ENCODE measurements at places on chromosomes 12 and 14.

GRCh38 chr12:108214486-108214885, 85.4 kb downstream of the WSCD2 start:
- no peak for DNase-seq

- DNase-seq: peak; percentile 47
Measured at GRCh38 chr14:70655110-70655826, 13.6 kb downstream of the TTC9 start.

- DNase-seq: no peak
Measured at GRCh38 chr14:77007975-77008421, 20.5 kb downstream of the IRF2BPL start.

- no peak for DNase-seq
Measured at GRCh38 chr12:80401191-80401590, 42.8 kb upstream of the PTPRQ start.

DNA sequence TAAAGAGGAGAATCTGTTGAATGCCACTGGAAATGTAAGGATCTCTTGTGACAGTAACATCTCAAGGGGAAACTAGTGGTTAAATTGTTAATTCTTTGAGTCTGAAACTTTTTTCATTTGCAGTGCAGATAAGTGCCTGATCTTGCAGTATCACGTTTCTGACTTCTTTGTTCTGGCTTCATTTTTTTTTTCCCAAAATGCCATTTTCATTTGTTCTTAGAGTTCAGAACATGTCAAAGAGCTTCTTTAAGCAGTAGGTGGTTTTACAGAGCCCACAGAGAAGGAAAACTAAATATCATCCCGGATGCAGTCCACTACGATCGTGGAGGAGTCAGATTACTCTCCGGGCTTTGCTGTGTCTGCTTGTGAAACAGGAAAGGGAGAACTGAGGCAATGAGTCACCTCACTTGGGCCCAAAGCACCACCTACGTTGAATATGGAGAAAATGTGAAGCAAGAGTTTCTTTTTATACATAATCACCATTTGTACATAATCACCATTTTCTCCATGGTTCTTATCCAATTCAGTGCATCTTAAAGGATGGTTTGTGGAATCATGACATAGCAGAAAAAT, 43.9 kb downstream of the HMGA2 start:
- DNase-seq: no peak

- DNase-seq: no peak
Measured at GRCh38 chr14:92861856-92862745, 60.8 kb upstream of the CHGA start.

- no peak for DNase-seq
Measured at GRCh38 chr14:48792376-48793024, 793.7 kb downstream of the RPS29 start.

- no peak for DNase-seq
Measured at GRCh38 chr12:12705838-12706520, 10.0 kb upstream of the GPR19 start.

- DNase-seq: no peak
Measured at GRCh38 chr12:39966721-39967120, 139.2 kb downstream of the SLC2A13 start.

DNA sequence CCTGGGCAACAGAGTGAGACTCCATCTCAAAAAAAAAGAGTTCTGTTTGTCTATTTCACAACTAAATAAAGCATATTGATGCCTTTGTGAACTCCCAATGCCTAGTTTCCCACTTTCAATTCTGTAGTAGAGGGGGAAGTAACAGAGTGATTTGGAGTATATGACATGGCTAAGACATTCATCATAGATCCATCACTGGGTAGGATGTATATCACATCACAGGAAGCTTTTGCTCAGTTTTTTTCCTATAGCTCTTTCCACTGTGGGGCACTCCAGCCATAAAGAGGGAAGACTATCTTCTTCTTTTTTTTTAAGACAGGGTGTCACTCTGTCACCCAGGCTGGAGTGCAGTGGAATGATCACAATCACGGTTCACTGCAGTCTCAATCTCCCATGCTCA, 154.0 kb upstream of the BCL2L14 start:
- no peak for DNase-seq

- DNase-seq: no peak
Measured at GRCh38 chr12:11731042-11731357, 81.5 kb downstream of the ETV6 start.

- DNase-seq: no peak
Measured at GRCh38 chr14:70885343-70886022, 21.8 kb upstream of the PCNX1 start.

- no peak for DNase-seq
Measured at GRCh38 chr14:64705381-64706118, 1.3 kb downstream of the PLEKHG3 start.

GRCh38 chr12:114868995-114869834, 185.2 kb upstream of the TBX3 start:
- DNase-seq: no peak

GRCh38 chr12:104632724-104633201, 176.0 kb downstream of the CHST11 start:
- no peak for DNase-seq

DNA sequence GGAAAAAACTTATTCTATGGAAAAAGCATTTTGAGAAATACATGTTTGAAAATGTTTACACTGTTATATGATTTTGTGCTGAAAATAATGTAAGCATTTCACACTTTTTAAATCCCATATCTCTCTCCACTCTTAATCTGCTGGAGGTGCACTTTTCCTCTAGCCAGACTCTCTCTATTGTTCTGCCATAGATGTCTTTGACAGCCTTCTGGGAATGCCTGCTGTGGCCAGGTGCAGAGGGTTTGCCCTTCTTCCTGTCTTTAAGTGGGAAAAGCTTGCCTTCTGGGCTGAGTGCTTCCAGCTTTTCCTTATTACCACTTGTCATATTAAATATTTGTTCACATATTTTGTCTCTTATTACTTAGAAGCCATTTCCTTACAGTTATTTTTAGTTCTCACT, 60.1 kb upstream of the PPM1H start:
- DNase-seq: no peak

DNA sequence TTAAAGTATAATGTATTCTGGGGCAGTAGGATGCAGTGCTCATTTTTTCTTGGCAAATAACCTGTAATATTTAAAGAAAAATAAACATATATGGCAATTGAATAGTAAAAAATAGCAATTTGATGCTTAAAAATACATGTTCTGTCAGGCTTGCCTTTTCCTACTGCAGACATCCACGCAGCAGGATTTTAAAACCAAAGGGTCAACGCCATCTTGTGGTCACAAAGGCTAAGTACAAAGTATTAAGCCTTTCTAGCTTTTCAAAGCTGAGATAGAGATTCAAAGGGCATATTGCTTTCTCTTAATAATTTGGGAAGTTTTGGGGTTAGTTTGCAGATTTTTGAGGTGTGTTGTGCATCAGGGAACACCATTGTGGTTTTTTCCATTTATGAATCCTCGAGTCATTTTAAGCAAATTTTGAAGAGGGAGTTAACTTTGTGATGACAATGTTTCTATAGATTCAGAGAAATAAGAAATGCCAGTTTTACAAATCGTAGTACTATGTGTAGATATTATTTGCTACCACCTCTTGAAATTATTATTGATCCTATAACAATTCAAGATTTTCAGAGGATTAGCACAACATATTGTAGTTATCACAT, 4.7 kb upstream of the CCER1 start:
- no peak for DNase-seq

DNA sequence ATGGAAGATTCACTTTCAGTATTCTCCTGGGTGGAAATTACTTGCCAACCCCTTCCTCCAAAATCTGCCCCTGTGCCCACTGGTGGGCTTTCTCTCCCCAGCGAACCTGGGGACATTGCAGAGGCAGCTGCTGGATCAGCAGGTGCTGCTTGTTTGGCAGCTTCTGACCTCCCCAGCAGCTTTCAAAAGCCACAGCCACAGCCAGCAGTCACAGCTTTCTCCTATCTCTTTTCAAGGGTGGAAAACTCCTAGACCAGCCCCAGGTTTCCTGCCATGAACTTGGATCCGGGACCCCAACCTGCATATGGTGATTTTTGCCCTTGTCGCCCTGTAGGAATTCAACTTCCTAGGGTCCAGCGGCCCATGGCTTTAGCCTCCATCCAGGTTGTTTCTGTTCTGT, 330.8 kb downstream of the ADAMTS20 start:
- no peak for DNase-seq

DNA sequence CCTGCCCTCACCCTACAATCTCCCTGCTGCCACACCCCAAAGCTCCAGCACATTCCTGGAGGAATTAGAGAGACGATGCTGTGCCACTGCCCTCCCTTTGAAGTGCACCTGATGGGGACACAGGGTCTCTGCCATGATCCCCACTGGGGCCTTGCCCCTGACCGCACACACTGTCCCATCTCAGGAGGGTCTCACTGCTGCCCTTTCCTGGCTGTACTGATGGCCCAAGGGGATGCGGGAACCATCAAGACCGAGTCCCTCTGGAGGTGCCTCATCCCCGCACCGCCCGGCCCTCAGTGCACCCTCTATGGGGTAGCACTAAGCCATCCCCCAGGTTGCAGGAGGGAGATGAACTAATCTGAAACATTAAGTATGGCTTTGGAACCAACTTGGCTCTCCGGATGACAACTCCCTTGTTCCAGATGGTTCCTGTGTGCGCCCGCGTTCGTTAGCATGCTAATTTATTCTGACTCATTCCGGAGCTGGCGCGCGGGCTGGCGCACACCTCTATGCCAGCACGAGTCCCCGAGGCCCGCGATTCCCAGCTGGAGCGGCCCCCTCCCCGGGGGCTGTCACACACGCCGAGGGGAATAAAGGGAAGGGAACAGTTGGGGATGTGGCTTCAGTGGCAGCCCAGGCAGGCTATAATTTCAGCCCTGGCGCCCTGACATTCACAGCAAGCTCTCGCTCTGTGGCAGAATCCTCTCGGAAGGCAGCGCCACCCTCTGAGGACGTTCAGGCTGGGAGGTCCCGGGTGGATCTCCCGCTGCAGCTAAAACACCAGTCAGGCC, 34.2 kb upstream of the C14orf180 start:
- DNase-seq: no peak

DNA sequence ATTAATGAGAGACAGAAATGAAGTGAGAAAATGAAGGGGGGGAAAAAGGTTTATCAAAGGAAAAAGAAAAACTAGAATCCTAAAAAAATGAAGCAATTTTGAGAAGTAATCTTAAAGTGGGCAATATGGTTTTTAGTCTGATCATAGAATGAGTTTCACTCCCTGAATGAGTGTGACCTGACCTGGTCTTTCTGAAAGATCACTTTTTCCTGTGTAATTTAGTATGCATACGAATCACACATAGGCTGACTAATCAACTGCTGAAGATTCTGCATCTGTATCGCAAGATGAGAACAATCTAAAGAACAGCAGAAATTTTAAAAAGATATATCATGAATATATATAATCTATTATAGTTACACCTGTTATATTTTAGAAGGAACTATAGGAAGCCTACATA, 11.3 kb downstream of the GNPTAB start:
- DNase-seq: no peak

DNA sequence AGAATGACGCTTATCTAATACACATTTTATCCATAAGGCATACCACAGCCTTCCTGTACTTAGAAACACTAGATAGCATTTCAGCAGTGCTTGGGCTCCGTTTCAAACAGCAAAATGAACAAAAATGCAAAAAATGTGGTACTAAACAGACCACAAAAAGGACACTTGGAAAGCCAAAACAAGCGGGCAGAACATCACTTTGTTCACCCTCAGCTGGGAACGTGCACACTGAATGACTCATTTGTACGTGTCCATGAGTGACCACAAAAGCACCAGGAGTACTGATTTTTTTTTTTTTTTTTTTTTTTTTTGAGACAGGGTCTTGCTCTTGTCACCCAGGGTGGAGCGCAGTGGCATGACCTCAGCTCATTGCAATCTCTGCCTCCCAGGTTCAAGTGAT, 8.9 kb upstream of the FOXN3 start:
- DNase-seq: no peak

DNA sequence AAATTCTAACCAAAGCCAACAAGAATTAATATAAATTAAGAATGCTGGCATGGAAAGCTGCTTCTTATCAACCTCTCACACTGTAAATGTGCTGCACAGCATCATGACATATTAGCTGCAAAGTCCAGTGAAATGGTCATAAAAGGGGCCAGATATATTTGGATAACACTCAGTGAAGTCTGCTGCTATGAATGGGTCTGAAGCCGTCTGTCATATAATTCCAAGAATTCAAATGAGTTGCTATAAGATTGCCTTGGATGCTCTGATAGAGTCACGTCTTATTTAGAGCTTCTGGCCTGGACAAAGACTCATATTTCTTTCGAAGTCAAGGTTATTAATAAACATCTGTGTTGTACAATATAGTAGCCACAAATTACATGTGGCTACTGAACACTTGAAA, 54.3 kb upstream of the OVCH1 start:
- DNase-seq: no peak

DNA sequence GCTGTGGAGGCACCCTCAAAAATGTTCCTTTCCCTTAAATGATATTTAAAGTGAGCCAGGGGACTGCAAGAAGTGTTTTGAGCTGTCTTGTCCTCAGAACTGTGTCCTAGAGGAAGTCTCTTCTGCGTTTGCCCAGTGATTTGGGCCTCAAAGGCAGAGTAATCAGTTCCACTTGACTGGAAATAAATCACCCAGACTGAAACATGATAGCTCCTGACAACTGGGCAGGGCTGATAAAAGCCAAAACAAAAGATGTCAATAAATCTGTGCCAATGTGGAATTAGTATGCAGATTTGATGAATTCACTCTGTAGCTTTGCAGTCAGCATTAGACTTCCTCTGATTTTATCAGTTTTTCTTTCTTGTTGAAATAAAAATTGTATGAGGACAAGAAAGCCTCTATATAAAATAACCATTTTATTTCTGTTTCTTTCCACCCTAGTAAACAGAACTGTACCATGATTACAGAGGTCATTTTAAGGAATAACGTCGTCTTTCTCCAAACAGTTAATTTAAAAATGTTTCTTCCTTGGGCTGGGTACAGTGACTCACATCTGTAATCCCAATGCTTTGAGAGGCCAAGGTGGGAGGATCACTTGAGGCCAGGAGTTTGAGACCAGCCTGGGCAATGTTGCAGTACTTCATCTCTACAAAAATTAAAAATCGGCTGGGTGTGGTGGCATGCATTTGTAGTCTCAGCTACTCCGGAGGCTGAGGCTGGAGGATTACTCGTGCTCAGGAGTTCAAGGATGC, 180.8 kb downstream of the ERC1 start:
- no peak for DNase-seq

- DNase-seq: no peak
Measured at GRCh38 chr14:73754911-73755360, 40.8 kb upstream of the PNMA1 start.

DNA sequence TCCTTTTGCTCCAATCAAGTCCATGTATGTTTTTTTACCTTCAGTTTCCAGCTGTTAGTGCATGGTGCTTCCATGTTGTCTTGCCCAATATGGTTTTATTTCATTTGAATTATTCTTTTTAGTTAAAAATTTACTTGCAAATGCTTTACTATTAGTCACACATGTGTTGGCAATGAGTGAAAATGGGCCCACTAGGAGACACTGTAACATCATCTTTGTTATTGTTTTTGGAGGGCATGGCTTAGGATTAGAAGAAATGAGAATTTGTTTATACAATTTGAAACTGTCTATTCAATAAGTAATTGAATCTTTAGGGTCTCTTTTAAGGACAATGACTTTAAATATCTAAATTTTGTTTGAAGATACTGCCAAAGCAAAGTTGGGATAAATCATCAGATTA, 133.7 kb downstream of the BRMS1L start:
- DNase-seq: no peak

All from stimulated activated CD4-positive, alpha-beta T cell treated with anti-CD3 and anti-CD28 coated beads, TNF-alpha, amount 100 ng/mL, for 4 hours (primary cell).